Lower lobe of right lung (tissue), 2 donors: ENCODE measurements at places on chromosomes 6 and 20. TPM values are rescaled to one million over a fixed set of nuclear protein-coding genes. Genes with fewer than 3 reads are reported as not detected.

GRCh38 chr6:69816569-69816968 lies 19.8 kb upstream of the LMBRD1 start:
- no peak for DNase-seq
- no peak overlapping the region for H3K27ac ChIP-seq
- H3K4me1 ChIP-seq = peaks cover 9% of the 10 kb centered on the region

DNA sequence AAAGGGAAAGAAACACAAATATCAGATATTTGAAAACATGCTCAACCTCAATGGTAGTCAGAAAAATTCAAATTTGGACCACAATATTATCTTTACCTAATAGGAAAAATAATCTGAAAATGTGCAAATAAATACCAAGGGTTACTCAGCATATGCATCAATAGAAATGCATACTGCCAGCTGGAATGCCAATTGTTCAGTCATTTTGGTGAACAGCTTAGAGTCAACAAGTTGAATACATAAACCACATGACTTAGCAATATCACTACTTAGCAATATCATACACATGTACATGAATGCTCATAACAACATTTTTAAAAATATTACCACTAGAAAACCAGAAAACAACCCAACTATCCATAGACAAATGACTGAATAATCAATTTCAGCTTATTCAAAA lies 212.7 kb downstream of the PTPRK start:
- H3K36me3 ChIP-seq = no peaks in the 10 kb centered on the region
- no peak overlapping the region for H3K4me3 ChIP-seq
- no peaks in the 10 kb centered on the region for H3K4me1 ChIP-seq
- no peaks in the 10 kb centered on the region for H3K27me3 ChIP-seq

DNA sequence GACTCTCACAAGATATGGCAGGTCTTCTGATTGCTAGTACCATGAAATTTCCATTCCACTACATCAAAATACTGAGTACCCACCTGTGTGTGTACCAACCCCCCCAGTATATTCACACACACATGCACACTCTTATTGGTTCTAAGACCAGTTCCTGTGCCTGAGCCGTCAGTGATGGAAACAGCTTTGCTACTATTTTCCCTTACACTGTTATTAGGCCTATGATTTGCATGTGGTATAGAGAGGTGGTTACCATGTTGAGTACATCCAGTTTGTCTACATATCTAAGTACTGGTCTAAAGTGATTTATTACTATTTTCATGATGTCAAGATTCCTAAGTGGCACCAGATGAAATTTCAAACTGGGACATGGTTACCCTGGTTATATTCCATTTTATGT lies 459.9 kb downstream of the BCKDHB start:
- no peaks in the 10 kb centered on the region for H3K36me3 ChIP-seq
- H3K27ac ChIP-seq = no peak overlapping the region
- DNase-seq = no peak
- no peaks in the 10 kb centered on the region for H3K4me1 ChIP-seq
- no peaks in the 10 kb centered on the region for H3K27me3 ChIP-seq

- no peaks in the 10 kb centered on the region for H3K36me3 ChIP-seq
- peak overlapping the region; percentile 67 for H3K4me3 ChIP-seq
- H3K27ac ChIP-seq = peak overlapping the region; percentile 59
These were observed 639 bp upstream of the RCAN2 start for GRCh38 chr6:46491628-46492547.

GRCh38 chr6:25350573-25350972 lies 71.4 kb downstream of the CARMIL1 start:
- no peak overlapping the region for H3K4me3 ChIP-seq
- H3K4me1 ChIP-seq = peaks cover 48% of the 10 kb centered on the region
- DNase-seq = no peak
- H3K27ac ChIP-seq = no peak overlapping the region
- no peaks in the 10 kb centered on the region for H3K27me3 ChIP-seq
- no peaks in the 10 kb centered on the region for H3K36me3 ChIP-seq

KIAA0408 gene
- total RNA-seq = 55.1 TPM

CHMP4B gene
- total RNA-seq = 91.2 TPM

TFAP2A gene
- total RNA-seq = 0.47 TPM

BPIFB4 gene
- not detected for total RNA-seq

C20orf141 gene
- not detected for total RNA-seq
